Stimulated activated naive CD8-positive, alpha-beta T cell treated with anti-CD3 and anti-CD28 coated beads, Interleukin-15, Interleukin-2, amounts not matched to agents 100 U/mL and 50 U/mL, for 24 hours (primary cell): ENCODE measurements at places on chromosomes 7 and 10.
A peak's percentile ranks its signal among the peaks of the same experiment; 100 is the strongest.

- DNase-seq, result no peak
These were observed 57.0 kb downstream of the CALD1 start for GRCh38 chr7:134836447-134836846.

DNA sequence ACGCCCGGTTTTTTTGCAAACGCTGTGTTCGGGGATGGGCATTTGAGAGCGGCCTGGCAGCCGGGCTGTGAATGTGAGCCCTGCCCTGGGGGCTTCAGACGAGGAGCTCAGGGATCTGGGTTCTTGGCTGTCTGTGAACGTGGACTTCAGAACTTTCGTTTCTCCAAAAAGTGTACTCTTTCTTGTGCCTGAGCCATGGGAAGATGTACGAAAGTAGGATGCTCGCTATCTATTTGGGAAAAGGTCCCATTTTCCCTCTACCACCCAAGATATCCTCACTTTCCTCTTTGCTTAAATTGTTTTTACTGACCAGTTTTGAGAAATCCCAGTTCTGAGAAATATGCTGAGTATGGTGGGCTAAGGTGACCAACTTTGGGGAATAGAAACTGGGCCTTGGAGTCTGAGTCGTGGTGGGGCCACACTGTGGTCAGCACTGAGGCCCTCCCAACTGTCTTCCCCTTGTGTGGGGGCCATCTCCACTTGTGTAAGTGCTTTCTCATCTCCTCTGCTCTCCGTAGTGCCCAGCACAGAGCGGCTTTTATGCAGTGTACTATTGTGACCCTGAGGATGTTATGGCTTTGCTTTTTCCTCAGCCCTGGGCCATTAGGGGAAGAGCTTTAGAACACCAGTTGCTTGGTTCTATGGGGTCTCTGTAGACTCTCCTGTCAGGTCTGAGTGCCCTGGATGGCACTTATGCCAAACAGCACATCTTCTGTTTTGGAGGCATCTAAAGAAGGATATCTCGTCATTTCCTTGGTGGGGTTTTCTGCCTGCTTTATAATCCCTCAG lies 918 bp downstream of the DBNL start:
- DNase-seq, result no peak

- no peak for DNase-seq
These were observed 23.8 kb upstream of the BICC1 start for GRCh38 chr10:58488921-58489320.

- no peak for DNase-seq
These were observed 372.1 kb downstream of the DNAJB6 start for GRCh38 chr7:157708919-157709295.

DNA sequence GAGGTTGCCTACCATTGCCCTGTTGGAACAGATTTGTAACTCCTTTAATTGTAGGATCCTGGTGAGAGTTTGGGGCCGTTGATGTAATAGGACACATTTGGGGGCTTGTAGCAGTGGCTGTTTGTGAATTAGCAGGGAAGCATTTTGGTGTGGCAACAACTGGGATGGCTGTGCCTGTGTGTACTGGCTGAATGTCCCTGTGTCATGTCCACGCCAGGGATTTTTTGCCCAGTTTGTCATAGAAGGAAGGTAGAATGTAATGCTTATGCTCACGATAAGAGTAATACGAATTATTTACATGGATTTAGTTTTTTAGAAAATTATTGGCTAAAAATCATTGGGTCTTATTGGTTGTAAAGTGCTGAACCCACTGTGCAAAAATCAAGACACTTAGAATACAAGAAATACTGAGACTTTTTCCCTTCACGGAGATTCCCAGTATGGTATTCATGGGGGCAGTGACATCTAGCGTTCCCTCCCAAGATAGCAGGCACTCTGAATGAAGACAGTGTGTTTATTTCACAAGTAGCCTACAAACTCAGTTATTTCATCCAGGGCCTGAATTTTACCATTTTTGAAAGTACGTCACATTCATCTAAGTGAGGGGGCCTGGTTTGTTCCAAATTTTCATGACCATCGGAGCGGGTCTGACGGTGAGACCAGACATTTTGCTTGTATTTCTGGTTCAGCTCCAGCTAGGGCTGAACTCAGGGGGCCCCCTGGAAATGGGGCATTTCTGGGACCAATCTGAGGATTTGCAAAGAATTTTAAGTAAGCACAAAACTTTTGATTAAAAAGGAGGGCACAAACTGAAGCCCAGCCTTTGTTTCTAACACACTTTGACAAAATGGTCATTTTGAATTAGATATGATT lies 74.7 kb downstream of the CACNB2 start:
- peak; percentile 11 for DNase-seq

- DNase-seq, result no peak
These were observed 28.2 kb downstream of the LYZL1 start for GRCh38 chr10:29317027-29317420.

- no peak for DNase-seq
These were observed 120.8 kb upstream of the GAD2 start for GRCh38 chr10:26095781-26096180.

DNA sequence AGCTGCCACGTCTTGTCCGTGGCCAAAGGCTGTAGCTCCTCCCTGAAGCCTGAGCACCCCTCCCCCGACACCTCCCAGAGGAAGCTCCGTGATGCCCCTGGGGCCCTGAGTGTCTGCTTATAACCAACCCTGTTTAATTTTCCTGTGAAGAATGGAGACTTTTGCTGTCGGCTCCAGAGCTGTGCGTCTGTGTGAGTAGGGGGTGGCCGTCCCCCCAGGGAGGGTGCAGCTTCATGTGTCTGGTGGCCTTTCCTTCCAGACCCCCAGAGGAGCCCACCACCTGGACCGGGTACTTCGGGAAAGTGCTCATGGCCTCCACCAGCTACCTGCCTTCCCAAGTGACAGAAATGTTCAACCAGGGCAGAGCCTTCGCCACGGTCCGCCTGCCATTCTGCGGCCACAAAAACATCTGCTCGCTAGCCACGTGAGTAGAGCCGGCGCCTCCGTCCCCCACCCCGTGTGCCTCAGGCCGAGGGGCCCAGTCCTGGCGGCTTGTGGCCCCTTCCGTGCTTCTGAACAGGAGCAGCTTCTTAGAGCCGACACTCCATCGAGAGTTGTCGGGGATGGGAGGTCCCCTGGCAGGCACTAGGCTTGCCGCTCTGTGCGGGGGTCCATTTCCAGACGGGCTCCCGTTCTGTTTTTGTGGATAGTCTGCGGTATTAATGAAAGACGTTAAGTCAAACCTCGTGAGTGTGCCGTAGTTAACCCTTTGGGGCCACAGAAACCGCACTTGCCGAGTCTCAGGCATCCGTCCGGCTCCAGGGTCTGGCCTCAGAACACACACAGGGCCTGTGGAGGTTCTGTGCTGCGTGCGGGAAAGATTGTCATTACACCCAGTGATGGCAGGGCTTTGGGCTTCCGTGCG lies 37.1 kb downstream of the WIPI2 start:
- no peak for DNase-seq

DNA sequence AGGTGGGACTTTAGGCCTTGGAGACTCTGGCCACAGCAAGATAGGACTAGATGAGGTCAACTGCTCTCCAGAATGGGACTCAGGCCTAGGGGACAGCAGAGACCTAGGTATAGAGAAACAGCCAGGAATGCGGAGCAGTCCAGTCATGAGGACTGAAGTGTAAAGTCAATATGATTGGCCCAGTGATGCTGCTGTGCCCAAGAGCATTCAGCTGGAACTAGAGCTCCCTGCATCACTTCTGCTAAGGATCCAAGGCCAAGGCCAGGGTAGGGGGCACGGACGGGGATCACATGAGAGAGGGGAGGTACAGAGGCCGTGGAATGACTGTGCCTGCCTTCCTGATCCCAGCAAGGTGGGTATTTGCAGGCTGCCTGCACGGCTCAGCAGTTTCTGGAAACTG lies 237.9 kb downstream of the FRMD4A start:
- no peak for DNase-seq

DNA sequence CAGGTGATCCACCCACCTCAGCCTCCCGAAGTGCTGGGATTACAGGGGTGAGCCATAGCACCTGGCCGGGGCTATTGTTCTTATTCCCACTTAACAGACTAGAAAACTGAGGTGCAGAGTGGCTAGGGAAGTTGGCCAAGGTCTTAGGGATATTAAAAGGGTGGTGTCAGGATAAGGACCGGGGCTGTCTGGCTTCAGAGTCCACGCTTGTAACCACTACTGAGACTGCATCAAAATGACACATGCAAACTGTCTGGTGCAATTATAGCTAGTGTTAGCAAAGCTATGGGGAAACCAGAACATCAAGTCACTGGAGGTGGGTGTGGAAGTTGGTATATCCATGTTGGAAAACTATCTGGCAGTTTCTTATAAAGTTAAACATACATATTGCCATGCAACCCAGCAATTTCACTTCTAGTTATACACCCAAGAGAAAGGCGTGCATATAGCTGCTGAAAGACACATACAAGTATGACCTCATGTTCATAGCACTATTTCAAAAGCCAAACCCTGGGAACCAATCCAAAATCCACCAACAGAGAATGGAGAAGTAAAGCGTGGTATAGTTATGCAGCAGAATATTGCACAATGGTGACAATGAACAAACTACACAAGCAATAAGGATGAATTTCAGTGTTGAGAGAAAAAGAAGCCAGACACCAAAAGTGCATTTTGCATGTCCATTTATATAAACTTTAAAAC lies 33.9 kb upstream of the EEPD1 start:
- DNase-seq, result no peak

GRCh38 chr10:69269761-69270160 lies 8.5 kb upstream of the HK1 start:
- DNase-seq, result no peak

- DNase-seq, result no peak
These were observed 162.1 kb downstream of the FANK1 start for GRCh38 chr10:126058507-126058906.

GRCh38 chr7:119562839-119563238 lies 710.1 kb upstream of the KCND2 start:
- DNase-seq, result no peak

DNA sequence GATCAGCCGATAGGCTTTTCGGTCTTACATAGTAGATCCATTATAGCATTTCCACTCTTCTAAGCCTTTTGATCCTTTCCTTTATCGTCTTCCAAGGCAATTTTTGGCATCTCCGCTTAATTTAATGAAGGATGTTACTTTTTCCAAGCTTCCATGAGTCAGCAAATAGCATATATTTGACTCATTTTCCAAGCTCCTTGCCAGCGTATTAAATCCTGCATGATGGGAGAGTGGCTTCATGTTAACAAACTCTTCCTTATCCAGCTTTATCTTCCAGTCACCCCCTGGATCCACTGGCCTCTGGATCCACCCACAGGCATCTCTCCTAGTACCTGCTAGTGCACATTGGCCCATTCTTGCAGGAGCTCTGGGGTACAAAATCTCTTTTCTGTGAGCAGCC lies 13.0 kb downstream of the OR9A2 start:
- no peak for DNase-seq

DNA sequence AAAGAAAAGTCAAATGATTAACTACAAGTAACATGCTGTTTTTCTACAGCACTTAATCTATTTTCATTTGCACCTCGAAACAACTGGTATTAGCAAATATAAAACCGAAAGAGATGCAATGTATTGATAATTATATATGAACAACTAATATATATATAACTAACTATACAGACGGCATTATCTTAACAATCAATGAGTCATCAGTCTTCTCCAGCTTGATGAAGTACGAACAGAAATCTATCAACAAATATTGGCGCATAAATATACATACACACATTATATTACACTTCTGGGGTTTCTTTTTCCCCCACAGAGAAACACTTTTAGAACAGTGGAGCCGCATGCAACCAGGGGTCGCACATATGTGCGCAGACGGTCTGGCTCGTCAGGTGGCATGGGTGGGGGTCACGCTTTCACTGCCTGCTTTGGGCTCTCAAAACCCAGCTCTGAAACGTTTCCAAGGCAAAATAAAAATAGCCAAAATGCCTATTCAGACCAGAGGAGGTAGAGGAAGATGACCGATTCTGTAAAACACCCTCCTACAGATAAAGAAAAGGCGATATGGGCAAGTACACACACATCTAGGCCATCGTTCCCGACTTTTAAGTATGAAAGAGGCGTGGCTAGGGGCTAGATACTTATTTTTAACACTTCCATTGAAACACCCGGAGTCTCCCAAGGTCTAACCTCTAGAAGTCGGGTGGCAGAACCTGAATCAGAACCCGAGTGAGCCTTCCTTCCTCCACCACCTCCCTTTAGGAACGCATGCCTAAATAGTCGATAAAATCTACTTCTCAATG lies 1.7 kb downstream of the ARHGAP12 start:
- DNase-seq, result no peak

GRCh38 chr10:101774589-101775272 lies 1.2 kb downstream of the FGF8 start:
- DNase-seq, result peak; percentile 22

DNA sequence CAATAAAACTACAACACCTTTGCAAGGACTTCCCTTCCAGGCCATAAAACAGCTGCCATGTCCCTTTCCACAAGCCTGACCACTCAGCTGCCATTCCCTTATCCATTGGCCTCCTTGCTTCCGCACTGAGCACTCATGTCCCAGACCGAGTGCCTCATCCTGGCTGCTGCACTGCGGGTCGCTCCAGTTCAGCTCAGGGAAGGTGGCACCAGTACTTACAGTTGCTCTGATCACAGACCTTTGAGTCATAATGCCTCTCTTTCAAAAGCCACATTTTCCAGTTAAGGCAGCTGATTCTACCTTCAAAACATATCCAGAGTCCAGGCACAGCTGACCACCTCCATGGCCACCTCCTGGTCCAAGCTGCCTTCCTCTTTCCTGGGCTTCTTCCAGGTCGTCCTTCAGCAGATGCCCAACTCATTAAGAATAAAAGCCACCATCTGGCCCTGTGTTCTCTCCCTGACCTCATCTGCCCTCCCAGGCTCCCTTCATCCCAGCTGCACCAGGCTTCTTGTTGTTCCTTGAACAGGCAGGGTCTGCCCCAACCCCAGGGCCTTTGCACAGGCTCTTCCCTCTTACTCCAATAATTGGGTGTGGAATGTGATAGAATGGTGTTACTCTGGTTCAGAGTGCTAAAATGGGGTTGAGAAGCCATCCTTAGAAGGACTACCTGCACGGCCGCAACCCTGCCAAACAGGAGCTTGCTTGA lies 64.5 kb downstream of the RAMP3 start:
- DNase-seq, result no peak

DNA sequence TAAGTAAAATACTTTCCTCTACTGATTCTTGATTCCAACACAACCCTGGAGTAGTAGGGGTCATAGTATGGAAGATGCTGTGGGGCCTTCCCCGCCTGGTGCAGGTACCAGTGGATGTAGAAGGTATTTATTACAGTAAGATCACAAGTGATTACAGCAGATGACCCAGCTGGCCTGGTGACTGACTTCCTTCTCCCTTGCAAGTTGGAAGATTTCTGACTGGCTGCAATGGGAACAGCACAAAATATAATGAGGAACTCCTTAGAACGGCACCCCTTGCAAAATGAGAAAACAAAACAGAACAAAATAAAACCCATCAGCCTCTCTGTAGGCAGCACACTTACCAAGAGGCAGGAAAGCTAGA lies 61.7 kb upstream of the TARP start:
- DNase-seq, result no peak

DNA sequence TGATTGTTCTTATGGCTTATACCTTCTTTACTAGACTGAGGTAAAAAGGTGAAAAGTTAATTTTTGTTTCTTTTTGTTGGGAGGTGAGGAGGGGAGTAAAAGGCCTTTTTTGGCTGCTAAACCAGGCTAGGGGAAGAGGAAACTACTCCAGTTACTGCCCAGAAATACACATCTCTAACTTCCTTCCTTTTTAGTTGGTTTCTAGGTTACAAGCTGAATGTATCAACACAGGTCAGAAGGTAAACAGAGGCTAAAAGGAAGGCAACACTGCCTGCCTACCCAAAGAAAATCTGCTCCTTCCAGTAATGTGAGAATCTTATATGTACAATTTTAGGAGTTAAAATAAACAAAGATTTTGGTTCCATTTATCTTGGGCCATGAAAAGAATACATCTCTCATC lies 140.4 kb downstream of the NRBF2 start:
- no peak for DNase-seq
